ENCODE measurements at places on chromosomes 12 and 14.

DNA sequence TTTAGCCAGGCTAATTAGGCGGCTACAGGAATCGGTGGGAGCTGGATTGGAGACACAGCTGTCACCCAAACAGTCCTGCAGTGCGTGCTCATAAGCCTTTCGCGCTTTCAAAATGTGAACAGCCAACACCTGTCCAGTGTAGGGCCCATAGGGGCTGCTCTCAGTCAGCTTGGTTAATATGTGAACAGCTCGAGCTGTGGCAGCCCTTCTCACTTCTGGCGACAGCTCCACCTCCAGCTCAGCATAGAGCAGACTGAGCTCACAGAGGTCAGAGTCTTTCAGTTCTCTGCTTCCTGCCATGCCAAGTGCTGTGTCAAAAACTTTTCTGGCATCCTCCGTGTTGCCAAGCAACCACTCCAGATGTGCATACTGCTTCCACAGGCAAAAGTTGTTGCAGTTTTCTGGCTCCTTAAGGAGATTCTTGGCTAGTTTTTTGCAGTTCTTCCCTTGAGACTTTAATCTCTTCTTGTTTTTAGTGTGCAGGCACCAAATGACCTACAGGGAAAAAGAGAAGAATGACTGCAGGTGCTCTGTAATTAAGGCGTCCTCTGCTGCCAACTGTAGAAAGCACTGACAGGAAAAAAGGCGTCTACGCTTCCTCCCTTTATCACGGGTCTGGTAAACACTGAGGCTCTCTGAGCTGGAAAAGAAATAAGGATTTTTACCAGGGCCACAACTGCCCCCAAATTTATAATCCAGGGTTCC, 32.5 kb downstream of the PSMC1 start:
- H3K36me3 ChIP-seq, result peaks cover 52% of the 10 kb centered on the region
- H3K4me3 ChIP-seq, result no peak overlapping the region
- peak; percentile 49 for DNase-seq
- no peaks in the 10 kb centered on the region for H3K27me3 ChIP-seq

- DNase-seq, result no peak
- no peaks in the 10 kb centered on the region for H3K27me3 ChIP-seq
- no peak overlapping the region for H3K4me3 ChIP-seq
- no peak overlapping the region for H3K27ac ChIP-seq
- no peaks in the 10 kb centered on the region for H3K36me3 ChIP-seq
These were observed 91.7 kb upstream of the MYL2 start for GRCh38 chr12:111011999-111012600.

DNA sequence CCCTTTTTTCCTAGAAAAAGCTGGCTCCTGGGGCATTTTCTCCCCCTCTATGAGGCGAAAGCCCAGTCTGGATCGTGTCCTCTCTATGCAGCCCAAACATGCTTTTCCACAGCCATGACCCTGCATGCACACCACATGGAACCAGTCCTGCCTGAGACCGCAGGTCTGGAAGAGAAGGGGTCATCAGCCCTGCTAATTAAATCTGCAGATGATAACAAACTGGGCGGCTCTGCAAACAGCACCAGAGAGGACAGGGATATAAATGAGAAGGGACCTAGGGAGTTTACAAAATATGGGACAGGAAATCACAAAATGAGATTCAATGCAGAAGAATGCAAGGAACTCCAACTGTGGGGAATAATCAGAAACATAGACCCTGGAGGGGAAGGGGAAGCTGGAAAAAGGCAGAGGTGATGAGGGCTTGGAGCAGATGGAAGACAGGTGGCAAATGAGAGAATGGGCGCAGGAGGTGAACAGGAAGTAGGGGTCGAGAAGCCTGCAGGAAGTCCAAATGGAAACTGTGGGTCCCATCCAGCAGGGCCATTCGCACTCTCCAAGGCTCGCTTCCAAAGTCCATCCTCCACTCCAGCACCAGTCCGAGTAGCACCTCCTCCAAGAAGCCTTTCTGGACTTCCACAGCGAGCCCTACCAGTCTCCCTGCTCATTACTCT, 76.3 kb downstream of the ANO2 start:
- H3K4me3 ChIP-seq, result no peak overlapping the region
- no peak overlapping the region for H3K27ac ChIP-seq
- no peaks in the 10 kb centered on the region for H3K36me3 ChIP-seq
- DNase-seq, result no peak

DNA sequence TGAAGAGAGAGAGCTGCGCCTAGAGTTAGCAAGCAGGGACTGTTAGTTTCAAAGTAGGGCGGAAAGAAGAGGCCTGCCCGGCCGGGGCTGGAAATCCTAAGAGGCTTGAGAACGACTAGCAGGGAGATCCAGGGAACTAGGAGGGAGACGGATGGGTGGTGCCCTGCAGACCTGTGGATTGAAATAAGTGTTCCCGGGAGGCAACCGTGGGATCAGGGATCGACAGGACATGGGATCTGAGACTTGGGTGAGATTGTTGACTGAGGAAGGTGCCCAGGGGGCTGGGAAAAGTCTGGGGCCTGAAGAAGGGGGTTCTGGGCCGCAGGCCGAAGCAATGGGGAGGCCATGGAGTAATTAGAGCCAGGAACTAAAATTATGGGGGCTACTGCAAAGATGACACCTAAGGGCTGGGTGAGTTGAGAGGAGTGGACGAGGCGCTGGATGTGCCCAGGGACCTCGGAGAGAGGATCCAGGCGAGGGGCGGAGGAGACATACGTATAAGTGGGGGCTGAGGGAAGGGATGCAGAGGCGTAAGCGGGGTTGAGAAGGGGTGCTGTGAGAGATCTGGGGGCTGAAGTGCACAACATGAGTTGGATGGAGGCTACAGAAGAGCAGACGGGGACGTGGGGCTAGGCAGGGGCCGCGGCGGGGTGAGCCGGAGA, 635 bp downstream of the LTA4H start:
- peak overlapping the region; percentile 90 for H3K4me3 ChIP-seq
- no peaks in the 10 kb centered on the region for H3K27me3 ChIP-seq
- no peaks in the 10 kb centered on the region for H3K36me3 ChIP-seq

GRCh38 chr12:132761032-132761920, at the start of gene ANKLE2:
TSS of gene ANKLE2 (minus strand) at chr12:132761832. CDS start at chr12:132761798, 34 bp downstream.
- peak; percentile 40 for DNase-seq
- peaks cover 17% of the 10 kb centered on the region for H3K4me1 ChIP-seq
- H3K27ac ChIP-seq, result peak within 1 kb of the TSS; percentile 94

DNA sequence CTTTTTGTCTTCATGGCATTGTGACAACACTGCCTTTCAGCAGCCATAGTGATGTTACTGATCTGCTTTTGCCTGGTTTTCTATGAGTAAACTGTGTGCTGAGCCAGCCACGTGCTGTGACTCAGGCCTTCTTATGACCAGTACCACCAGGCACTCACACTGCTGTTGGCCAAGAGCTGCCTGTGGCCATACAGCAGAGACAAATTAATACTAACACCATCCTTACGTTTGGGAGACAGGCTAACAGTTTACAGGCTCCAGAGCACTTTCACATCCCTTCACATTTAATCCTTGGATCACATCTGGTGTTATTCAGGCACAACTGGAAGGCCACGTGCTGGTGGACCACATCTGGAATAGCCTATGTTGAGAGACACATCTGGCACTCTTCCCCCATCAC, 377.9 kb downstream of the CCDC91 start:
- no peak for DNase-seq
- H3K36me3 ChIP-seq, result no peaks in the 10 kb centered on the region
- H3K4me3 ChIP-seq, result no peak overlapping the region
- no peaks in the 10 kb centered on the region for H3K27me3 ChIP-seq
- H3K4me1 ChIP-seq, result no peaks in the 10 kb centered on the region

Measured in liver (tissue), 10 donors.